Activated T-helper 1 cell treated with anti-CD3 and anti-CD28 coated beads, Interleukin-2, amount 50 U/mL, for 16 hours (primary cell): ENCODE measurements at places on chromosomes 2 and 18.

DNA sequence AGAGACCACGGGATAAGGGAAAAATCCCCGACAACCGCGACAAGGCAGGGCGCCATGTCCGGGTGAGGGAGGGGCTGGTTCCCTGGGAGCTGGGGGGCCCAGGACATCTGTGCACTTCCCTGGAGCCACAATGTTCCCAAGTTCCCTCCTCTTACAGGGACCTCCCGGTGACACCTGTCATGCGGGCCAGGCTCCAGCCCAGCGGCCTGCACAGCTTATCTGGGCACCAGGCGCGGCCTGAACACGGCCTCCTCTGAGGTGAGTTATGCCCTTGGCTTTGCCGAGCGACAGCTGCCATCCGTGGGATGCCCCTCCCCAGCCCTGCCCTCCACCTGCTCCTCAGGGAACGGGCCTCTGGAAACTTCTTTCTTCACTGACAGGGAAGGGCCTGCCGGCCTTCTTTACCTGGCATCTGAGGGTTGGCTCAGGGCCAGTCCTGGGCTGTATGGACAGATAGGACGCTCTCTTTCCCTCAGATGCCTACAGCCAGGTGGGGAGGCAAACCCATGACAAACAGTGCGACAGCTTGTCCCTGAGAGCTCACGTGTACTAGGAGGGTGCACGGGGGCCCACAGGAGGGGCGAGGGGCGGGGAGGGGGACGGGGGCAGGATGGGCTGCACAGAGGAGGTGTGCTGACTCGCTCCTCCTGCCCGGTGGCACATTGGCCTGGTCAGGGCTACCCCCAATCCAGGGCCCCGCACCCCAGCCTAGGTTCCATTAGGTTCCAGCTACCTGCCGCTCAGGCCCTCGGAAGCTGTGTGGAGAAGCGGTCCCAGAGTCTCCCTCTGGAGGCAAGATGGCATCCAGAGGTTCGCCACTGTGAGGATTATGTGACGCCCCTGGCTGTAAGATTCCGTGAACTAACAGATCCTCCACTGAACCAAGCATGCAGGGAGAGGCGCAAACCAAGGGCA is 34.9 kb upstream of the HPCAL1 start:
- DNase-seq, result no peak

DNA sequence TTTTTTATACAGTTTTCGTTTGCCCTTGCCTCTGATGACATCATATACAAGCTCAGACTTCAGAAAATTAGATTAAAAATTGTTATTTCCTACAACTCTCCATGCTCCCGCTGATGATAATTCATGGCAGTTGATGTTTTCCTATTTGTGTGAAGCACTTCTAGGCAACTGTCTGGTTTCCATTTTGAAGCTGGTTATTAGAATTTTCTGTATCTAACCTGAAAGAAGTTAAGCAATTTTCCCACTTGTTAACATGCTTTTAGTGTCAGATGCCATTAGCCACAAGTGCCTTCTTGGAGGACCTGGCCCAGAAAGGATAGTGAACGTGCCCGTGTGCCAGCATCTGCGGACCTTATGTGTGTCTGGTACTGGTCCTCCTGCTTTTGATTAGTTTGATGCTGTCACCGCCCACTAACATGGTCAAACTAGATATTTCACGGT is 347.6 kb upstream of the RAB12 start:
- no peak for DNase-seq

DNA sequence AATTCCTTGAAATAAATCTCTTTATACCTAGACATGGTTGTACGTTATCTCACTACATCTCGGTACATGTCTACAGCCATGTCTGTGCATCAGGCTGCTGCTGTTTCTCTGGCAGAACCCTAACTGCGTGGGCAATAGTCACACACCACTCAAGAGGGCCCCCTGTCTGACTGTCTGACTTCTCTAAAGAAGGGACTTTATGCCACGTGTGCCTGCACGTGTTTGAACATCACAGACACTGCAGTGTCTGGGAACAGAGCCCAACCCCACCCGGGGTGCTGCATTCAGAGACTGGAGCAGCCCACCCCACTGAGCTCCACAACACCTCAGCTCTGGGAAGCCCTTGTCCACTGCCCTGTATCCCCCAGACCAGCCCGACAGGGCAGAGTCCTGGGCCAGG is 55.0 kb downstream of the KIF1A start:
- DNase-seq, result no peak

- DNase-seq, result no peak
Measured at GRCh38 chr2:109129356-109129920, 433 bp downstream of the SH3RF3 start.

DNA sequence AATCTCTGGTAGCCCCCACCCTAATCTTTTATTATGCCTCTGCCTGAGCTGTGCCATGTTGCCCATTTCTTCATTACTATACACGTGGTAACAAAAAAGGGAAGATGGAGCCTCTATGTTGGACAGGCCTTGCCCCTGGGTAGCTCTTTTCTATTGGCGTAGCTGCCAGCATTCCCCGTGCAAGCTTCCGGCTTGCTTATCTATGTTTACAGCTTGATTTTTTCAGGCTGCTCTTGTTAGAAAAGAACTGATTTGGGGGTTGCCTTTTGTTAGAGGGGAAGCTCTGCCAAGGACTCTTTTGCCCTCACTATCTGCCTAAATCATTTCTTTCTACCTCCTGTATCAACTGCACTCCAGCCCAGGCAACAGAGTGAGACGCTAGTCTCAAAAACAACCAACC is 45.5 kb upstream of the ZSWIM2 start:
- no peak for DNase-seq

- no peak for DNase-seq
Measured at GRCh38 chr2:20728114-20728758, 61.3 kb downstream of the GDF7 start.

DNA sequence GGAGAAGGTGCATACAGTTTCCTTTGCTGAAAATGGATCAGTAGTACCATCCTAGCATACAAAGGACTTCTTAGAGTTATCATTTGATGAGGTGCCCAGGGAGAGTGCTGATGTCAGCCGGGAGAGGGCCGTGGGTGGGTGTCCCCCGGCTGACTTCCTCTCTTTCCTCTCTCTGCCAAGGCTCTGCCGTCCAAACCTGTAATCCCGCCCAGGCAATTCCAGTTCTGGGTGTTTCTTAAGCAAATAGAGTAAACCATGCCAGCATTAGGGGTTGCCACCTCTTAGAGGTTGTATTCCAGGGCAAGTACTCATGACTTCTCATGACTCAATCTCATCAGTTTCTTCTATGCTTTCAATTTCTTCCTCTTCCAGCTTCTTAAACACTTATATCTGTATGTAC is 117.2 kb downstream of the GATA6 start:
- DNase-seq, result no peak

DNA sequence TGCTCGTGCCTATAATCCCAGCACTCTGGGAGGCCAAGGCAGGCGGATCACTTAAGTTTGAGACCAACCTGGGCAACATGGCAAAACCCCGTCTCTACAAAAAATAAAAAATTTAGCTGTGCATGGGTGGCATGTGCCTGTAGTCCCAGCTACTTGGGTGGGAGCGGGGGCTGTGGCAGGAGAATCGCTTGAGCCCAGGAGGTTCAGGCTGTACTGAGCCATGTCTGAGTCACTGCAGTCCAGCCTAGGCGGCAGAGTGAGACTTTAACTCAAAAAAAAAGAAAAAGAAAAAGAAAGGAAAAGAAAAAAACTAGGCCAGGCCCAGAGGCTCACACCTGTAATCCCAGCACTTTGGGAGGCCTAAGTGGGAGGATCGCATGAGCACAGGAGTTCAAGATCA is 30.8 kb downstream of the TWSG1 start:
- no peak for DNase-seq

DNA sequence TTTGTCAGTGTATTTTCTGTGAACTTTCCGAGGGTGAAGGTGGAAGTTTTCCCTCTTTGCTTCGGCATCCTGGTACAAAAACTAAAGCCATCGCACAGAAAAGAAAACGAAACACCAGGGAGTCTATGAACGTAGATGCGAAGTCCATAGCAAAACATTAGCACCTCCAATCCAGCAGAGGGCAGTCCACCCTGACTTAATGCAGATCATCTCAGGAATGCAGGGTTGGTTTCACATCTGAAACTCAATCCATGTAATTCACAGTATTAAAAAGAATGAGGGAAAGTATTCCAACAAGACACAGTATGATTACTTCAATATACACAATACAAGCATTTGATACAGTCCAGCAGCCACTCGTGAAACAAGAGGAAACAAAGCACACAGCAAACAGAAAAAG is 70.8 kb downstream of the RTP5 start:
- no peak for DNase-seq

DNA sequence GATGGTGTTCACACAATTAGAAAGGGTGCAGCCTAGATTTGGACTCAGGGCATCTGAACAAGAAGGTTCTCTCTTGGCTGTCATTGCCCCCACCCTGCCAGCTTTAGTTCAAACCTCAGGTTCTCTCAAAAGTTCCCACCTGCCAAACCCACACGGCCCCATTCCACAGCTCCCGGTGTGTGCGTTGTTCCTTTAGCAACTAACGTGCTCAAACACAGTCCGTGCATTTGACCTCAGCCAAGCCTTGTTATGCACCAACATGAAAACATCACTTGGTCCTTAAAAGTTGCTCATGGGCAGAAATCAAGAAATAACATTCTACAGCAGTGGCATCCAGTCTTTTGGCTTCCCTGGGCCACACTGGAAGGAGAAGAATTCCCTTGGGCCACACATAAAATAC is 32.0 kb downstream of the LOXHD1 start:
- DNase-seq, result no peak
